ENCODE measurements at places on chromosomes 13 and 19.

DNA sequence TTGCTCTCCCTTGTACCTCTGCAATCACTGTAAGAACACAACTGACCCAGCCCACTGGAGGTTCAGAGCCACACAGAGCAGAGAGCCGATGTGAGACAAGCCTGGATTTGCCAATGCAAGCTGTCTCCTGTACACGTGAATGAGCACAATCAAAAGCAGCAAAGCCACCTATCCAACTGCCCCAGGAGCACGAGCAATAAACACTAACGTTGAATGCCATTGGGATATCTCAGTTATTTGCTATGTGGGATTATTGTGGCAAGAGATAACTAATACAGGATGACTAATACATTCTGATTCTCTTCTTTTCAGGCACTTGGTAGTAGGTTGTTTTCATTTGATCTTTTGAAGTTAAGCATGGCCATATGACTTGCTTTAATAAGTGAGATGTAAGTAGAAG lies 85.2 kb upstream of the FAM216B start:
- no peak for DNase-seq

DNA sequence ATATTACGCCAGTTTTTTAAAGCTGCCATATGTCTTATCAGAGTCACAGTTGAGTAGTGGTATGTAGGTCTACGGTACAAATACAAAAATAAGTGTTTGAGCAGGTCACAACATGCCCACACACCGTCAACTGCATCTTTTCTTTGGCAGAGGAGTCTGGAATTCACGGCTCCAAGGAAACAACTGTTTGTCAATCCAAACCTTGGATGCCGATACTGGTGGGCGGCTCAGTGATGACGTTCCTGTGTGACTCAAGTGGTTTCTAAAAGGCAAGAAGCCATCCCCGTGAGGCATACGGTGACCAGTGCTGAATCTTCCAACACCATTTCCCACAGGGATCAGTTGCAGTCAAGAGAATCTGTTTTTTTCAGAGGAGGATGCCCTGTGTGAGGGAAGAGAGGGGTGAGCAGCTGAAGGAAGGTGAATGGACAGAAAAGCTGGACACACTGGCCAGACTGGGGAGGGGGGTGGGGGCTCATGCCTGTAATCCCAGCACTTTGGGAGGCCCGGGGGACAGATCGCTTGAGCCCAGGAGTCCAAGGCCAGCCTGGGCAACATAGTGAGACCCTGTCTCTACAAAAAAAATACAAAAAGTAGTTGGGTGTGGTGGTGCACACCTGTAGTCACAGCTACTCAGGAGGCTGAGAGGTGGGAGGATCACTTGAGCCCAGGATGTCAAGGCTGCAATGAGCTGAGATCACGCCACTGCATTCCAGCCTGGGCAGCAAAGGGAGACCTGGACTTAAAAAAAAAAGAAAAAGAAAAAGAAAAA lies 22.8 kb upstream of the CEBPG start:
- no peak for DNase-seq

DNA sequence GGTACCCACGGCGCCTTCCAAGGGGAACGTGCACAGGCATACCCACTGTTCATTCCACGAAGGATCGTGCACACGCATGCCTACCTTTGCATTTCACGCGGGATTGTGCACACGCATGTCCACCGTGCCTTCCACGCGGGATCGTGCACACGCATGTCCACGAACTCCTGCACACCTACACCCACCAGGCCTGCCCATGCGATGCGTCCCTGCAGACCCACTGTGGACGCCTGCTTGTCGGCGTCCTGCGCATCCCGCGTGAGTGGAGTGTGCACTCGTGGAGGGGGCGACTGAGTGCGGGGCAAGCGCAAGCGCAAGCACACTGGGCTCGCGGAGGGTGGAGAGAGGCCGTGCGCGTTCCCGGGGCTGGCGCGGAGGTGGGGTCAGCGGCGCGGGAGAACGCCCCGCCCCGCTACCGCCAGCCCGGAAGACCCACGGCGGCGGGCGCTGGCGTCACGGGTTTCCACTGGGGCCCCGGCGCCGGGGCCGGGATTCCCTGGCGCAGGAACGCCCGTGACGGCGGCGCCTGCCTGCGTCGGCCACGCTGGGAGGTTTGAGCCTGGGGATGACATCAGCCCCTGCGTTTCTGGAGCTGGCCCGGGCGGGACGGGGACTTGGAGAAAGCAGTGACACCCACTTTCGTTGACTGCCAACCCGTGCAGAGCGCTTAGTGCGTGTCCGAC lies 18.7 kb downstream of the GADD45B start:
- peak; percentile 79 for DNase-seq

- peak; percentile 21 for DNase-seq
Observed at GRCh38 chr13:70523622-70524021, 415.4 kb upstream of the KLHL1 start.

GRCh38 chr19:35143231-35143715 lies at the start of gene FXYD7:
FXYD7 (plus strand) TSS chr19:35143255; CDS start chr19:35143334, 79 bp downstream.
- peak; percentile 54 for DNase-seq

DNA sequence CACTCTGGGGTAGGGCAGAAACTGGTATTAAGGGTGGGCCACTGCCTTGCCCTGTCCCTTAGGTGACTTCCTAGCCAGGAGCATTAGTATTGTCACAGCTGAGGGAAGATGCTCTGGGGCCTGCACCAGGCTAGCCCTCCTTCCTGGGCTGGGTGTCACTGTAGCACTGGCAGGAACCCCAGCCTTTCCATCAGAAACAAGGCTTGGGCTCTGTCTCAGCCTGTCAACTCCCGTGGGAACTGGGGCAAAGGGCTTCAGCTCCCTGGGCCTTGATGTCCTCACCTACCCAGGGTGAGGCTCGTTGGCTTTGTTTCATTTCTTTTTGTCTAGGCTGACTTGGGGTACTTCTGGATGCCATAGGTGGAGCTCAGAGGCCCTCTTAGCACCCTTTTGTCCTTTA lies 18.0 kb downstream of the PAF1 start:
- no peak for DNase-seq

- DNase-seq = no peak
Observed at GRCh38 chr19:868458-869244, 9.2 kb downstream of the CFD start.

- DNase-seq = no peak
Observed at GRCh38 chr13:71149498-71150363, 717.3 kb downstream of the DACH1 start.

DNA sequence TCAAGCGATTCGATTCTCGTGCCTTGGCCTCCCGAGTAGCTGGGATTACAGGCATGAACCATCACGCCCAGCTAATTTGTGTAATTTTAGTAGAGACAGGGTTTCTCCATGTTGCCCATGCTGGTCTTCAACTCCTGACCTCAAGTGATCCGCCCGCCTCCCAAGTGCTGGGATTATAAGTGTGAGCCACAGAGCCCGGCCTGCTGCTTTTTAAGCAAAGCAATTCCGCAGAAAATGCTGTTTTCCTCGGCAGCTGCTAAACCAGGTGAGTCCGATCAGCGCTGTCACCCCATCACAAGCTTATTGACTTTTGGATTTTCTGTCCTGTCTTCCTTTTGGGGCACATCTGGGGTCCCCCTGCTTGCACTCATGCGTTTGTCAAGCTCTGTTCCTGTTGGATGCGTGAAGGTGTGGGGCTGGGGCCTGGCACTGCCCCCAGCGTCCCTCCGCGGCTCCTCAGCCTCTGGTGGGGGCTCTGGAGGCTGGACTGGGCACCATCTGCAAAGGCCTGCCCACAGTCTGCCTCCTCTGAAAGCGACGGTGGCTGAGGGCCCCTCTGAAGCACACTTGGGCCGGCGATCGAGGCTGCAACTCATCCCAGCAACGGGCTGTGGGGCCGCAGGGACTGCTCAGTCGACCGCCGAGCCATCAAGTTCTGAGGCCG lies 25.7 kb downstream of the CEBPG start:
- no peak for DNase-seq

- DNase-seq = no peak
Observed at GRCh38 chr13:33242984-33243617, 42.5 kb downstream of the STARD13 start.

- DNase-seq = peak; percentile 8
Observed at GRCh38 chr19:19595171-19595701, 23.3 kb downstream of the PBX4 start.

DNA sequence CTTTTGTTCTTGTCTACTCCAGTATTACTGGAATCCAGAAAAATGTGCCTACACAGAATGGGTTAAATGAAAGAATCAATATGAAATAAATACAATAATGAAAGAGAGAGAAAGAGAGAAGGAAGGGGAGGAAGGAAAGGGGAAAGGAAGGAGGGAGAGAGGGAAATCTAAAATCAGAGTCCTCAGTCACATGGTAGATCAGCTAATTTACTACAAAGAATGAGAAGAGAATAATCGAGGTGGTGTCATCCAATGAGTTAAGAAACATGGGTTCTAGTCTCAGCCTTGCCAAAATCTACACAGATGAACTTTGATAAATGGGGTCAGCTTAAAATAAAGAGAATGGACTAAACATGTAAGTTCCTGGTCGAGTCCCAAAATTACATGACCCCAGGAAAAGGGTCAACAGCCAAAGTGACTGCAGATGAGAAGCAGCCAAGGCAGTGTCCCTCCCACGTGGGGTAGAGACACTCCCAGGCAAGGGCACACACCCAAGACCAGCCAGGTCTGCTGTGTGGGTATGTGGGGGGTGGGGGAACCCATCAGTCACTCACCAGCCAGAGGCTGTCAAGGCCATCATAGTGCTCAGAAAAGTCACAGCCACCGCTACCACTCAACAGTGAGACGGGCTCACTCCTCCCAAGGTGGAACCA lies 103.6 kb downstream of the STK24 start:
- DNase-seq = no peak

DNA sequence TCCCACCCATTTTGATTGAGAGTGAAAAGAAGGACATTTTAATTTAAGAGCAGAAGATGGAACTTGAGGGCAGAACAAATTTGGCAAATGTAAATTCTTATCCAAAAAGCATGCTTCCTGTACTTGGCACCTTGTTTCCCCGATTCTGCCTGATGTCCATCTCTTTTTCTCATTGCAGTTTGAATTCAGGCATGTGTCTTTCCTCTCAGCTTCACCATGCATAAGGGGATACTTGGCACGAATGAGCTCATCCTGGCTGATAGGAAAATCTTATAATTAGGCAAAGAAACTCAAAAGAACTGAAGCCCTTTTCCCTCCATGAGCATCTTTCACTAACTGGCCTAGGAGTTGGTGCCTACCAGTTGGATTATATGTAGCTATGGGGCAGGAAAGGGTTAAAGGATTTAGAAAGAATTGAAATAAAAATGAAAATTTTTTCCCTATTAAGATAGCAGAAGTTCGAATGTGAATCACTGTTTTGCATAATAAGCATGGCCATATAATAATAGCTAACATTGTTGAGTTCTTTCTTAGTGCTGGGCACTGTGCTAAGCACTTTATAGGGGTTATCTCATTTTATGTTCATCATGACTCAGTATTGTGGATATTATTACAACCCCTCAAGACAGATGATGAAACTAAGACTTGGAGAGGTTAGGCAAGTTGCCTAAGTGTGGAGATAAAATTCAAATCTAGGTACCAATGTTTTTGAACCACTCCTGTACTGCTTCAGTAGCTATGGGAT lies 386.6 kb downstream of the KCNRG start:
- no peak for DNase-seq

GRCh38 chr19:47663911-47664771 lies 49.1 kb upstream of the EHD2 start:
- DNase-seq = no peak

DNA sequence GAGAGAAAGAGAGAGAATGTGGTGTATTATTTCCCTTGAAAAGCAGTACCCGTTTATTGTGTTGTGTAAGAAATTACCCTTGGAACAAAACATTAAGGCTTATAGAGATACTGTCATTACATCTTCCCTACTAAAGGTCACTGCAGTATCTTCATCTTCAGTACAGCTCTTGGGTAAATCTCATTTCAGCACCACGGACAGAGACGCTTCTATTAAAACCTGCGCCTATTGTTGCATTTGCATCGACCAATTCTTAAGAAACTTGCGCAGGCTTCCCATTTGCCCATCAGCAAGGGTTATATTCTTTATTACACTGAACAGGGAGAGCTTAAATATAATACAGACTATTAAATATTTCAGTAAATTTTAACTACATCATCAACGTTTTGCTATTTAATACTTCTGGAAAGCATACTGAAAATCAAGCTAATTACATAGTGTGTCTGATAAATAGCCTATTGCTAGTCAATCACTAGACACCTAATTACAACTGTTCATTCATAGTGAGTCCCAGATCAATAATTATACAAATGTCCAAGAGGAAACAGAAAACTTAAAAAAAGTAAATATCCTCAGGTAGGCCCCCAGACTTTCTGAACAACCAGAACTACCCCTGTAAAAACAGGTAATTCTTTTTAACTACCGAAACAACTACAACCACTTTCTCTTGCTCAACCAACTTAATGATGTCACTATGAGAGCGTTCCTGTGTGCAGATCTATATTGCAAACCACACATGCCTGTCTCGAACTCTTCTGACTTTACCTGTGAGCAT lies 350.6 kb downstream of the LIG4 start:
- peak; percentile 35 for DNase-seq

GRCh38 chr19:36136964-36137686 lies 2.7 kb upstream of the CAPNS1 start:
- DNase-seq = peak; percentile 89

GRCh38 chr19:33274663-33275558 lies 27.4 kb downstream of the CEBPA start:
- DNase-seq = peak; percentile 36

- no peak for DNase-seq
Observed at GRCh38 chr13:76720821-76721220, 165.4 kb downstream of the KCTD12 start.

DNA sequence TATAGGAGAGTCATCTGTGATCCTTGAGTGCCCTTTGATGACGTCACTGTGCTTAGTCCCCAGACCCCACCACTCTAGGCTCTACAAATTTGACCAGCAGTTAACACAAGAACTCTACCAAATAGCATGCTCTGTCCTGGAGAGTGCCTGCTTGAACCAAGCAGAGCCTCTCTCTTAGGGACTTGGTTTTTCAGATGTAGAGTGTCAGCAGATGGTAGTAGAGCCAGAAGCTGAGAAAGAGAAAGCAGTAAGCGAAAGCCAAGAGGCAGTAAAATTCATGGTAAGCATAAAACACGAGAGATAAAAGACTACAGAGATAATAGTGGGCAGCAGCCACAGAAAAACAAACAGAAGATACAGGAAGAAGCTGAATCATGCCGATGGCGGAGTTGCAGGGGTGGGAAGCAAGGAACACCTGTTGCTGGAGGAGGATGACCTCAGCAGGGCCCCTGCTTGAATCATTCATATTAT lies 193.3 kb downstream of the SLC7A1 start:
- DNase-seq = peak; percentile 73

GRCh38 chr19:51615991-51616390 lies 14.2 kb downstream of the SIGLEC5 start:
- no peak for DNase-seq

- DNase-seq = no peak
Observed at GRCh38 chr19:14786421-14786851, 8.1 kb upstream of the ADGRE2 start.

- DNase-seq = no peak
Observed at GRCh38 chr13:50073340-50073739, 58.1 kb downstream of the KCNRG start.

DNA sequence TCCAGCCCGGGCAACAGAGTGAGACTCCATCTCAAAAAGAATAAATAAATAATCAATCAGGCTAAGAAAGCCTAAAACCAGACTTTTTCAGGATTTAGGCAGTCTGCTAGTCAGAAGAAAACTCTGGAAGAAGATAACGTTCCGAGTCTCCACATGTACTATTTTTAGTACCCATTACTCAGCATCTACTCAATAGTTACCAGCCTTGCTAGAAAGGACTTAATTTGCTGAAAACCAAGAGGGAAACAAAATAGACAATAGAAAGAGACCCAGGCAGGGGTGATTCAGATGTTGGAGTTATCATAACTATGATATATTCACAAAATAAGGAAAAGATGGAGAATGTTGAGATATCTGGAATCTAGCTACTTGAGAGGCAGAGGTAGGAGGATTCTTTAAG lies 3.6 kb upstream of the LIN7B start:
- DNase-seq = no peak

GRCh38 chr19:18418029-18418482 lies 1.1 kb upstream of the SSBP4 start:
- peak; percentile 73 for DNase-seq
